Breast epithelium (tissue), 4 donors: ENCODE measurements at places on chromosomes 7 and 10. TPM values are rescaled to one million over a fixed set of nuclear protein-coding genes. Genes with fewer than 3 reads are reported as not detected.

DNA sequence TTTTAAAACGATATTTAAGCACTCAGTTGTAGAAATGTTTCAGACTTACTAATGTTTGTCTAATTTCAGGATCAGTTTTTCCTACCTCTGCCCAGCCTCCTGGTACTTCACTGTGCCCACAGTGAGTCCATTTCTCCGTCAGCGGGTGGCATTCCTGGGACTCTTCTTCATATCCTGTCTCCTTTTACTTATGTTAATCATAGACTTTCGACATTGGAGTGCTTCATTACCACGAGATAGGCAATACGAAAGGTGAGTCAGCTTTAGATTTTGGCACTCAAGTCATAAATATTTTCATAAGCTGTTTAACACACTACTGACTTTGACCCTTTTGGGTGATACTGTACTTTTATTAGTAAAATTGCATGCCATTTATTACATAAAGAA, 2.1 kb downstream of the ENTPD7 start:
- DNase-seq, result no peak
- no peaks in the 10 kb centered on the region for H3K27me3 ChIP-seq
- no peak overlapping the region for H3K27ac ChIP-seq
- H3K4me3 ChIP-seq, result no peak overlapping the region

GRCh38 chr10:132364594-132364970, 32.4 kb upstream of the PWWP2B start:
- no peak overlapping the region for H3K27ac ChIP-seq
- H3K4me3 ChIP-seq, result no peak overlapping the region
- no peaks in the 10 kb centered on the region for H3K4me1 ChIP-seq
- no peaks in the 10 kb centered on the region for H3K27me3 ChIP-seq
- peak; percentile 36 for DNase-seq

DNA sequence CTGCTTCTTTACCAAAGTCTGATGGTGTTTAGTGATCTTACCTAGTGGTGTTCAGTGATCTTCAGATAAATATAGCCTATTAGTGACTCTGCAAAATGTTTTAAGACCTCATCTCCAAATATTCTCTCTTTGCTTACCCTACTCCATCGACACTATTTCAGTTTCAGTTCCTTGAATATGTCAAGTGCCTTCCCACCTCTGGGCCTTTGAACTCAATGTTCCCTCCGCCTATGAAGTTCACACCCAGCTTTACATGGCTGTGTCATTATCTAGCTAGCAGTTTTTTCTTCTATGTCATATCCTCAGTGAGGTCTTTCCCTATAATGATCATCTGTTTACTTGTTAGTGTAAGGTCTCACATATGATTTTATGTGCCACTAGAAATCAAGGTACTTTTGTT, 322.6 kb downstream of the DGKB start:
- no peaks in the 10 kb centered on the region for H3K27me3 ChIP-seq
- H3K4me3 ChIP-seq, result no peak overlapping the region
- H3K4me1 ChIP-seq, result no peaks in the 10 kb centered on the region

The NUDT13 gene
- total RNA-seq, result 4.2 TPM

The SEMA3E gene
- total RNA-seq, result 4.3 TPM
